ENCODE measurements at places on chromosomes 1 and 21. TPM values are rescaled to one million over a fixed set of nuclear protein-coding genes. Genes with fewer than 3 reads are reported as not detected.
A peak's percentile ranks its signal among the peaks of the same experiment; 100 is the strongest.

GRCh38 chr1:56923201-56923600 is 42.6 kb downstream of the C8B start:
- no peak for DNase-seq

- peak; percentile 90 for DNase-seq
Observed at GRCh38 chr1:156797212-156797871, 19.3 kb downstream of the SH2D2A start.

DNA sequence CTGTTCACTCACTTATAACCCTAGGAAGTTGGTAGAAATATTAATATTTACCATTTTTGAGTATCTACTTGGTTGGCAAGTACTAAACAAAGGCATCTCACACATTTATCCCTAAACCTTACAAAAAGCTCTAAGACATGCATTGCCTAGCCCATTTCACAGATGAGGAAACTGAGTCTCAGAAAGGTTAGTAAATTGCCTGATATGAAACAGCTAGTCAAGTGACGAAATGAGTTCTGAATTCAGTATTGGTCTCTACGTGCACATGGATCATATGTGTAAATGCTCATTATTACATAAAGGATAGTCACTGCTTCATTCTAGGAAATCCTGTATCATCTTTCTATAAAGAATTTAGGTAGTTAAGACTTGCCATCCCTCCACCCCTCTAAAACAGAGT is 105.1 kb downstream of the BARHL2 start:
- DNase-seq, result no peak

DNA sequence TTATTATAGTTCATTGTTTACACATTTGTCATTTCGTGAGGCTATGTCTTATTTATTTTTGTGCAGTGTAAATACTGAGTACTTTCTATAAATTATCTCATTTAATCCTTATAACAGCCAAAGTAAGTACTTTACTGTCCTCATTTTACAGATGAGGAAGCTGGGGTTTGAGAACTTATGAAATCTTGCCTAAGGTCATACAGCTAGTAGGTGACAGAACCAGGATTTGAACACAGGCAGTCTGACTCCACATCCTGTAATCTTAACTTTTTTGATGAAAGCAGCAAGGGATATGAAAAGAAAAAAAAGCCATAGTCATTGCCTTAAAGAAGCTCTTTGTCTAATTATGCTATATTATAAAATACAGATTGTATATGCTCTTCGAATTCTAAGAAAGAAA is 107.1 kb upstream of the BMP8A start:
- DNase-seq, result no peak

GRCh38 chr1:165683848-165684485 is 14.4 kb downstream of the ALDH9A1 start:
- no peak for DNase-seq

DNA sequence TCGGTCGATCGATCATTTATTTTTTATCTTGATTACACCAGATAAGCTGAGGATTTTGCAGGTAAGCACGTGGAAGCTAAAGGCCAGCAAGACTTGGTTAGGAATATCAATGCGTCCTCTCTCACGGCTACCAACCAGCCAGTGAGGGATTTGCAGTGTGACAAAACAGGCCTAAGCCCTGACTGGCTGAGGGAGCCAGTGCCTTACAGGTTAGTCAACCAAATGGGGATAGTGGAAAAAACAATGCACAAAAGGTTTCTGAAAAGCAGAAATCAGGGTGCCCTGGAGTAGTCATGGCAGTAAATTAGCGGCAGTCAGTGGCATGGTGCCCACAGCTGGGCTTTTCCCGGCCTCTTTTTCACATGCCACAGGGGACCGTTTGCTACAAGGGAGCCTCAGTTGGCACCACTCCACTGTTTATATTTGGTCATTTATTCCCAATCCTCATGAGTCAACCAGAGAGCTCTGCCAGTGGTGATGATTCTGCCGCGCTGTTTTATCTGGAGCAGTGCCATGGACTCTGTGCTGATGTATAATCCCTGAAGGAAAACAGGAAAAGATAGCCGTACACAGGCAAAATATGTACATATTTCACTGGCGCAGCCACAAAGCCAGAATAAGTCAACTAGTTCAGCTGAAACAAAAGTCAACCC is 167.6 kb downstream of the RHOU start:
- no peak for DNase-seq

DNA sequence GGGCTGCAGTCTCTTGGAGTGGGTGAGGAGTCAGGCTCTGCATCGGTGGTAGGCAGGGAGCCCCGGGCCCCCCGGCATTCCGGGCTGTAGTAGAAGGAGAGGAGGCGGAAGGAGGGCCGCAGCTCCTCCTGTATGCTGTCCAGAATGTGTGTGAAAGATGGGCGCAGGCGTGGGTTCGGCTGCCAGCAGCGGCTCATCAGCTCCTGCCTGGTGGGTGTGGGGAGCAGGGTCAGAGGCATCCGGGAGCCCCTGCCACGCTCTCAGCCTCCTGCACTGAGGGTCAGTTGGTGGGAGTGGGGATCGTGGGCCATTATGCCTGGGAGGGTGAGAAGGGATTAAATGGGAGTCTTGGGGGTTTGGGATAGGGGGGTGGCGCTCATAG is 18.0 kb downstream of the INSRR start:
- DNase-seq, result no peak

DNA sequence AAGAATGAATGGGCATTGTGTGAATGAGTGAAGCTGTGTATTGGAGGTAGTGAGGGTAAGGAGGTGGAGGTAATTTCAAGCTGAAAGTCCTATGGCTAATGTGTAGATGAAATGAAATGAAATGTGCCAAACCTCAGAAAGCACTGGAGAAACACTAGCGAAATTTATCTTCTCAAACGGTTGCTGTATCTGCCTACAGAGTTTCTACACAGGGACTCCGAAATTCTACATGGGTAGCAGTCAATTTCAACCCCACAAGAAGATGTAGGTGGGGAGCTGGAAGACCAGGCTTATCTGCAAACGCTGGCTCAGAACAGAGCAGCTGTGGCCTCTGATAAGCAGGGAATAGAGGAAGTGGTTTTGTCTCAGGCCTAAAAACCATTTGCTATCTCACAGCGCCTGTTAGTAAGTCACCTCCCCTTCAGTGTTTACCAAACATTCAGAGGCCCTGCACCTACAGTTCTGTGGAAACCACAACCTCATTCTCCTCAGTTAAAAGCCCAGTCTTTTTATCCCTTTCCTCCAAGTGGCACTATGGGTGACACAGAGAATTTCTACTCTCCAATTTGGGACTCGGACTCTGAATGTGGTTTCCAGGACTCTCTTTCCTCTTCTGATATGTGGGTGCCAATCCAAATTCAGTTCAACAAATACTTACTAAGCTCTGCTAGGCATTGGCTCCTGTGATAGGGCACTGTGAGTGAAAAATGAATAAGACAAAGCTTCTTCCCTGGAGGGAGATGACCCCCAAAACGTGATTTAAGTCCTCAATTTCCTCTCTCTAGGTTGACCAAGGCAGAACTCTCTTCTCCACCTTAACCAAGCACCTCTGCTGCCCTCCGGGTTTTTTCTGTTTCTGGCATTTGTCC is 17.2 kb upstream of the SLAMF6 start:
- DNase-seq, result peak; percentile 90

DNA sequence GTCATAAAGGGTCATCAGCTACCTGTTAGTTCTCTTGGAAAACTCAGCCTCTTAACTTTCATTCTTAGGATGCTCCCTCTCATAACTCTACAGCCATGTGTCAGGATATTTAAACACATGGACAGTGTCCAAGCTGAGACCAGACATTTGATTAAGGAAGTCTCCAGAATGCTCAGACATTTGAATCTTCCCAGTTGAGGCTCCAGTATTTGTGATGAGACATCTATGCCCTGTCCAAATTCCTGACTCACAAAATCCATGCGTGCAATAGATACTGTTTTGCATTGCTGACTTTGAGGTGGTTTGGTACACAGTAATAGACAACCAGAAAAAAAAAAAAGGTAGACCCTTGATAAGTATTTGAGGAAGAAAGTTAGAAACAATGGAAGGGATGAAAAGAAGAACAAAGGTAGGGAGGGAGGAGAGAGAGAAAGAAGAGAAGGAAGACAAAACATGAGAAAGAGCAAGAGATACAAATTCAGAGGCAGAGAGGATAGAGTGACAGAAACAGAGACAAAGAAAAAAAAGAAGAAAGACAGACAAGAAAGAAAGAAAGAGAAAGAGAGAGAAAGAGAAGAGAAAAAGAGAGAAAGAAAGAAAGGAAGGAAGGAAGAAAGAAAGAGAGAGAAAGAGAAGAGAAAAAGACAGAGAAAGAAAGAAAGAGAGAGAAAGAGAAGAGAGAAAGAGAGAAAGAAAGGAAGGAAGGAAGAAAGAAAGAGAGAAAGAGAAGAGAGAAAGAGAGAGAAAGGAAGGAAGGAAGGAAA is 275.5 kb upstream of the PRMT6 start:
- DNase-seq, result no peak

The TNFRSF4 gene
- 702 TPM for total RNA-seq
